NCI-H774 (cell line): ENCODE measurements at places on chromosomes 7 and 10.

DNA sequence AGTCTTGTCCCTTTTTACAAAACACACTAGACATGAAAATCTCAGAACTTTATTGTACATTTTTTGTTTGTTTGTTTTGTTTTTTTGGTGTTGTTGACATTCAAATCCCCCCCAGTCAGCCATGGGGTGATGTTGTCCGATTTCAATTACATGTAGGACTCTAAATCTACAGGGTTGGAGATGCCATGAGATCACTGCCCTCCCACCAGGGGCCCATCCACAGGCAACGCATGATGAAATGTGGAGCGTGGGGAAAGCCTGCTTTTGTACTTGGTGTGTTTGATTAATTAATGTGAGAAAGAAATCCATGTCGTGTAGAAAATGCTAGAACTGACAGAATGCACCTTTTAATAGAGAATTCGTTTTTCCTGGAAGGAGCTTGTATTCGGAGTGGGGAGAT, 93.2 kb downstream of the ZNF22 start:
- no peak for DNase-seq

DNA sequence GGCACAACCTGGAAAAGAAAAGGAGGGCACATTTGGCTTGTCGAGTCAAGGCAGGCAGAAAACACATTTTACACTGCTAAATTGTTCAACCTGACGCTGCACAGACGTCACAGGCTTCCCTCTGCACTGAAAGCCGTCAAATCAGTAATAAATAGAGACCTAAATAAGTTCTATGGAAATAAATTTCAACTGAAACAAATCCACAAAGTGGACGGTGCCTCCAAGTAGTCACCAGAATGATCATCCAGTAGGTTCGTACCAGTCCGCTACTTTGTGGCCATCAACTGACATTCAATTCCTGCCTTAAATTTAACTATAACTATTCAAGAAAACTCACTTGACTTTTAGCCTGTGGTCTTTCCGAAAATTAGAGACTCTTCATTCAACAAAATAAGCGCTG, 49.0 kb downstream of the NPVF start:
- DNase-seq = no peak

DNA sequence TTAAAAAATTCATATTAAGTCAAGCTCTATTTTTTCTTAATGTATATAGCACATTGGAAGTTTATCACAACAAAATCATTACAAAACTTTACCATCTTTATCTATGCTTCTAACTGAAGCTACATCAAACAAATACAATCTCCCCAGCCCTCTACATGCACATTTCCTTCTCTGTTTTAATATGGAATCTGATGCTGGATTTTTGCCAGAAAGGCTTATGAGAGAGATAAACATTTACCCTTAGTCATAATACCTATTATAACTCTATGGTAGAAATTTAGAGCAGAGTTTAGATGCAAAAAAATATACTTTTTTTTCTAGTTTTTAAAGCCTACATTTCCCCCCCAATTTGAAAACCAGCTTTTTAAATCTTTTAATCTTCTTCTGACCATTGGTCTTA, 1198.6 kb downstream of the GATA3 start:
- no peak for DNase-seq

- DNase-seq = no peak
Measured at GRCh38 chr7:88361357-88361756, 54.7 kb upstream of the STEAP4 start.

DNA sequence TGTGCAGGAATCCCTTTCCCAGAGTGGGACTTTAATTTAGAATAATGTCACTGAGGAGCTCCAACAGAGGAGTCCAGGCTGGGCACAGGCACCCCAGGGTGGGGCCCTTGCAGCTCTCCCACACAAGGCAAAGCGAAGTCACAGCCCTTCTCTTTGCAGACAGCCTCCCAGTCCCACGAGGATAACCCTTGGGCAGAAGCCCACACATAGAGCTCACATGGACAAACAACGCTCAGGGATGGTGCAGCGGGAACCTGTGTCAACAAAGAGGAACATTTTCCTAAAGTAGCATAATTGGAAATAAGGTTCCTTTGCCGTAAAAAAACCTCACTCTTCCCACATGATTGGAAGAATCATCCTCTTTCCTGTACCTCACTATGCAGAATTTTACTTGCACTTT, 29.3 kb upstream of the GGCT start:
- DNase-seq = no peak

DNA sequence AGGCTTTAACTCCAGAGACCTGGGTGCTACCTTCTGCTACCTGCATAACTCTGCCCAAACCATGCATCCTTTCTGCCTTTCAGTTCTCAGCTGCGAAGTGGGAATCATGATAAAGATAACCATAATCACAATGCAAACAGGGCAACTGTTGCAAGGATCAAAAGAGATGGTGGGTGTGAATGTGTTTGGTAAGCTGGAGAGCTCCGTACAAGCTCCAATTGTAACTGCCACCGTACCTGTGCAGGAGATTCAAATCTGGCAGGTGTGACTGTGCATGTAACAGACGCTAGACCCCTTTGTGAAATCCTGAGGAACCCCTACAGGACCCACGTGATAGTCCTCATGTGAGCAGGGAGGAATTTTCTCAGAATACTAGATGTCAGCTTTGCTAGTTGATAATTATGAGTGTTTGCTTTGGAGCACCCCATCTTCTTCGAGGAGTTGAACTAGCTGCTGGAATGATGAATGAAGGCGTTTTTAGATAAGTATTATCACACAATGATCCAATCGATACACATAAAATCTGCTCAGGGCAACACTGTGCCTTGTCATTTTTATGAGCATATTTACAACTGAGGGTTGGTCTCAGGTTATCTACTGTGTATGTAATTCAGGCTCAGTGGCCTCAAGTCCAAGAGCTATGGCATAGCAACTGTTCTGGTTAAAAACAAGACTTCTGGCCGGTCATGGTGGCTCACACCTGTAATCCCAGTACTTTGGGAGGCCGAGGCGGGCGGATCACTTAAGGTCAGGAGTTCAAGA, 15.4 kb upstream of the FRAT2 start:
- no peak for DNase-seq

DNA sequence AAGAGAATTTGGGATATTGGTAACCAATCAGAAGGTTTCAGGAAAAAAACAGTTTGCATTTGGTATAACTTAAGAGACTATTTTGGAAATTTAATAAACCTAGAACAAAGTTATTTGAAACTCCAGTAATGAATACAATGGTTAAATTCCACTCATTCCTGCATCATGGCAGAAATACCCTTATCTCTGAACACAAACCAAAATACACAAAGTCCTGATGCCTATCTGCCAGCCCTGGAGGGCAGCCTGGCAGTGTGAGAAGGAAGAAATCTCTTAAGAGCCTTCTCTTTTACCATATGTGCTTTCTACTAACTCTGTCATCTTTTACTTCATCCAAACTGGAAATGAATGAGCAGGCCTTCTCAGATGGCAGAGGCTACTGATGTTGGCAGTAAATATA, 147.1 kb upstream of the LYZL1 start:
- DNase-seq = no peak

- DNase-seq = no peak
Measured at GRCh38 chr10:26448292-26448691, 10.2 kb downstream of the APBB1IP start.

DNA sequence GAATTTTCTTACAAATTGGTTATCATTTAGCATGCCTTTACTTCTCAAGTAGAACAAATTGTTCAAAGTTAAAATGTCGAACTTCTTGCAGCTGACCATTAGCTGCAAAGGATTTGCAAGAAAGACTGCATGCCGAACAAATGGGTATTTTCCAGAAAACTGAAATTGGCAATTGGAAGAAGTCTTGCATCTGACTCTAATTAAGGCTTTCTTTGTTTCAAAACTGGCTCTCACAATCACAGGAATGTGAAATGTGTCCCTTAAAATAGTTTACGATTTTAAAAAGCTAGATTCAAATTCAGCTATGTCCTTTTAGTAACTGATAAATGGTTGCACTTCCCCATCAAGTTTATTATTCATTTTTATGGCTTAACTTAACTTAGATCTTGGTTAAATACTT, 207.9 kb downstream of the ARL4A start:
- DNase-seq = no peak

DNA sequence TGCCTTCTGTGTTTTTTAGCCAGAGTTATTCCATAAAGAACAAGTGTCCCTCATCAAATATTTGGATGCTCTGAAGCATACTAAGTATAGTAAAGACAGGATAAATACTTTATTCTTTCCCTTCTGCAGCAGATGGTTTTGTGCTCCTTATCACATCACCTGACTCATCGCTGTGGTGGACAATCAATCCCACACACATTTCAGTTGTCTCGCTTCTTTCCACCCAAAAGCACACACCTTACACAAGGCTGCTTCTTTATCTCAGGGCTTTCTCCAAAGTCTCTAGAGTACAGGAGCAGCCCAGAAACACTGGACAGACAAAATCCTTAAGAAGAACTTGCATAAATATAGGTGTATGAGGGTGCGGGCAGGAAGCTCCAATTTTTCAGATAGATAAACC, 43.4 kb downstream of the IGF2BP3 start:
- no peak for DNase-seq
